Chondrocyte (in vitro differentiated cells): ENCODE measurements at places on chromosomes 11 and 22. TPM values are rescaled to one million over a fixed set of nuclear protein-coding genes. Genes with fewer than 3 reads are reported as not detected.

SNX32 gene
- total RNA-seq = 0.79 to 1.8 TPM (median 0.80 TPM) in 3 replicates

CCDC86 gene
- 16.6 to 18.6 TPM (median 17.7 TPM) in 3 replicates for total RNA-seq

JAM3 gene
- 94.2 to 185 TPM (median 105 TPM) in 3 replicates for total RNA-seq

EHF gene
- not detected in 3 replicates for total RNA-seq

P2RX3 gene
- not detected in 3 replicates for total RNA-seq

HTATIP2 gene
- 30.0 to 40.0 TPM (median 37.7 TPM) in 3 replicates for total RNA-seq

NAV2 gene
- 87.0 to 119 TPM (median 90.2 TPM) in 3 replicates for total RNA-seq

DNA sequence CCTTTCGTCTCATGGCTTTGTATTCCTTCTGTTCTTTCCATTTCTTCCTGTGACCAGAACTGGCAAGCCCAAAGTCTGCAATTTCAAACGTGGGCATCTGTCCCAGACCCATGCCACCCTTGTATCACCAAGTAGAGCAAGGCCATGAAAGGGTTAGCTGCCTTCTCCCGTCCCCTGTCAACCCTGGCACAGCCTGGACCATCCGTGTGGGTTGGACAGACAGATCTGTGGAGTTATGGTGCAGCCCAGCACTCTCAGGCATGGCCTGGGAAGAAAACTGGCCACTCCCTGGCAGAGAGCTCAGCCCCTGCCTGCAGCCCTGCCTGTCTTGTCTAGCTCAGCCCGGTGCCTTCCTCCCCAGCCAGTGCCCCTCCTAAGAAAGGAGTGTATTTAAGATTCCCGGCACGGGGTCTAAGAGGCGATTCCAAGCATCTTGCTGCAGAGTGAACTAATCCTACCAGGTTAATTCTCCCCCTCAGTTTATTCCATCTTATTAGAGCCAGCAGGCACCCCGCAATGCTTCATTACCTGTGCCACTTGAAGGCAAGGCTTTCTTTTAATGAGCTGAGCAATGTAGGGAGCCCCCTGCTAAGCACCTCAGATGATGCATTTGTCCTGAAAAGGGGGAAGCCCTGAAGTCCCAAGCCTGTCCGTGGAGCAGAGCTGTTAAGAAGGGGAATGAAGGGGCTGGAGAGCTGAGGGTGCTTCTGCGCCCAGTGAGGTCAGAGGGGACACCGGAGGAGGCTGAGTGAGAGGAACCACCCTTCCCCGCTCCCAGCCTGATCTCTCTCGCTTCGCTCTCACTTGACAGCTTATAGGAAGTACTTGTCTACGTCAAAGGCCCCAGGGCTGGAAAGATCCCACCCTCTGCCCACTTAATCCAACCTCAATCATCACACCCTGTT lies 130.6 kb downstream of the SPATA19 start:
- H3K36me3 ChIP-seq = no peaks in the 10 kb centered on the region
- H3K4me3 ChIP-seq = no peak overlapping the region
- H3K4me1 ChIP-seq = no peaks in the 10 kb centered on the region
- peaks cover 11% of the 10 kb centered on the region for H3K27me3 ChIP-seq
- H3K27ac ChIP-seq = no peak overlapping the region

- no peaks in the 10 kb centered on the region for H3K4me1 ChIP-seq
- no peak for DNase-seq
- H3K27me3 ChIP-seq = no peaks in the 10 kb centered on the region
- no peak overlapping the region for H3K27ac ChIP-seq
- H3K36me3 ChIP-seq = no peaks in the 10 kb centered on the region
Observed at GRCh38 chr11:21861314-21861713, 331.6 kb upstream of the ANO5 start.

GRCh38 chr11:8248786-8249185 lies 14.9 kb downstream of the LMO1 start:
- DNase-seq = peak; percentile 57
- no peaks in the 10 kb centered on the region for H3K36me3 ChIP-seq
- H3K4me1 ChIP-seq = no peaks in the 10 kb centered on the region
- peaks cover 35% of the 10 kb centered on the region for H3K27me3 ChIP-seq
- no peak overlapping the region for H3K4me3 ChIP-seq

- H3K27me3 ChIP-seq = no peaks in the 10 kb centered on the region
- no peak overlapping the region for H3K4me3 ChIP-seq
- DNase-seq = peak; percentile 63
- H3K4me1 ChIP-seq = peaks cover 3% of the 10 kb centered on the region
- H3K36me3 ChIP-seq = peaks cover 13% of the 10 kb centered on the region
Observed at GRCh38 chr22:20107471-20107901, 8.4 kb upstream of the RANBP1 start.

- no peak overlapping the region for H3K27ac ChIP-seq
- peaks cover 7% of the 10 kb centered on the region for H3K27me3 ChIP-seq
- no peak overlapping the region for H3K4me3 ChIP-seq
- no peaks in the 10 kb centered on the region for H3K36me3 ChIP-seq
- DNase-seq = no peak
Observed at GRCh38 chr11:122346006-122346405, 230.0 kb upstream of the BLID start.

- H3K27me3 ChIP-seq = peaks cover 39% of the 10 kb centered on the region
- no peaks in the 10 kb centered on the region for H3K36me3 ChIP-seq
- no peak within 1 kb of the TSS for H3K4me3 ChIP-seq
- DNase-seq = no peak
- H3K27ac ChIP-seq = no peak within 1 kb of the TSS
- no peaks in the 10 kb centered on the region for H3K4me1 ChIP-seq
Observed at GRCh38 chr11:3231851-3232744, at the start of gene MRGPRE. Gene MRGPRE, minus strand, starts transcription at chr11:3232417. Its CDS starts 3,618 bp downstream, at chr11:3228799.

GRCh38 chr11:127037001-127037400 lies 36.4 kb upstream of the KIRREL3 start:
- no peak overlapping the region for H3K27ac ChIP-seq
- H3K4me1 ChIP-seq = no peaks in the 10 kb centered on the region
- H3K27me3 ChIP-seq = peaks cover 10% of the 10 kb centered on the region
- H3K4me3 ChIP-seq = no peak overlapping the region
- no peaks in the 10 kb centered on the region for H3K36me3 ChIP-seq
- no peak for DNase-seq

GRCh38 chr22:31489632-31490495 lies at the start of gene EIF4ENIF1:
Gene EIF4ENIF1, minus strand, starts transcription at chr22:31489842. Its CDS starts 1,124 bp downstream, at chr22:31488718.
- H3K27ac ChIP-seq = peak within 1 kb of the TSS; percentile 99
- H3K36me3 ChIP-seq = peaks cover 2% of the 10 kb centered on the region
- peak; percentile 95 for DNase-seq
- peaks cover 28% of the 10 kb centered on the region for H3K4me1 ChIP-seq
- H3K4me3 ChIP-seq = peak within 1 kb of the TSS; percentile 94
- H3K27me3 ChIP-seq = no peaks in the 10 kb centered on the region

GRCh38 chr22:36912694-36913426 lies 568 bp upstream of the CSF2RB start:
- peaks cover 27% of the 10 kb centered on the region for H3K4me1 ChIP-seq
- H3K27me3 ChIP-seq = peaks cover 11% of the 10 kb centered on the region
- H3K36me3 ChIP-seq = no peaks in the 10 kb centered on the region
- no peak for DNase-seq
- H3K27ac ChIP-seq = peak overlapping the region; percentile 70

DNA sequence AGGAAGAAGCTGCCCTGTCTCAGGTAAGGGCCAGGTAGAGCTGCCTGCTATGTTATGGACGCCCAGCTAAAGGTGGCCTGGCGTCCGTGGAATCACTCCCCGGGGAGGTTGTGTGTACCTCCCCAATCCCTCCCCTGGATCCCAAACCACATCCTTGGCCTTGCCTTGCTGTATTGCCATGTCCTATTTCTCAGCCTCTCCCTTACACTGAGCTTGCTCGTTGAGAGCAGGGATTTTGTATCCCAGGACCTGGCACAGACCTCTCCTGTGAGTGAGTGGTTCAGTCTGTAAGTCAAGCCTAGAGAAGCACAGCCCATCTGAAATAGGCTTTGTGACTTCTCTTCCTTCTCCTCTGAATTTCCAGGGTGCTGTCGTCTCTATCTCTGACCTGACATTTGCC lies 53.9 kb downstream of the TRAF6 start:
- peaks cover 64% of the 10 kb centered on the region for H3K4me1 ChIP-seq
- peak overlapping the region; percentile 52 for H3K4me3 ChIP-seq
- no peak for DNase-seq
- H3K27me3 ChIP-seq = no peaks in the 10 kb centered on the region

- no peak overlapping the region for H3K27ac ChIP-seq
- H3K4me3 ChIP-seq = no peak overlapping the region
- H3K4me1 ChIP-seq = peaks cover 15% of the 10 kb centered on the region
- H3K36me3 ChIP-seq = no peaks in the 10 kb centered on the region
- H3K27me3 ChIP-seq = peaks cover 32% of the 10 kb centered on the region
Observed at GRCh38 chr11:62917906-62918502, 3.2 kb downstream of the CHRM1 start.

DNA sequence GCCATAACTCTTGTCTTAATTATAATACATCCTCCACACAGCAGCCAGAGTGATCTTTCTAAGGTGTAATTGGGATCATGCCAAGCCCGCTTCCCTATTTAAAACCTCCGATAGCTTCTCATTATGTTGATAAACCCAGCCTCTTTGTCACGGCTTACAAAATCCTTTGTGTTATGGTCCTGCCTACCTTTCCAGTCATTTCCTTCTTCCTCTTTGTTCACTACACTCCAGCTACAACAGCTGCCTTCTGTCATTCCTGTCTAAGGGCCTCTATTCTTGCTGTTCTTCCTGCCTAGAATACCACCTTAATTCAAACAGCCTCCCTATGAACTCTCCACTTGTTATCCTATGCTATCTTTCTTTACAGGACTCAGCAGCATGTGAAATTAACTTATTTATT lies 70.6 kb upstream of the CAPRIN1 start:
- H3K36me3 ChIP-seq = no peaks in the 10 kb centered on the region
- peaks cover 19% of the 10 kb centered on the region for H3K27me3 ChIP-seq
- no peak overlapping the region for H3K4me3 ChIP-seq
- H3K4me1 ChIP-seq = no peaks in the 10 kb centered on the region
- no peak overlapping the region for H3K27ac ChIP-seq

DNA sequence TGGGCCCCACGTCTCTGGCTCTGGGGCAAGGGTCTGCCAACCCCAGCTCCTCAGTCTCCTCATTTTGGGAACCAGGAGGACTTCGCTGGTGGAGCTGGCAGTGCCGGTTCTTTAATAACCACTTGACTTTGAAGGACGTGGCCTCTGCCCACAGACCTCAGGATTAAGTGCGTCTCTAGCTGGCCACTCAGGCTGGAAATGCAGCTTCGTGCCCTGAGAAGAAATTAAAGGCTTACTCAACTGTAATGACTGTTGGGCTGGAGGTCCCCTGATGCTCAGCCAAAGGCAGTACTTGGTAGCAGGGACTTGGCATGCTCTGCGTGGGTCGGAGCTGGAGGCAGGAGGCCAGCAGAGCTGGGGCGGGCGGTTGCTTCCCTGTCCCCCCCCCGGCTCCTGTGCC lies 16.7 kb upstream of the PARVG start:
- H3K4me3 ChIP-seq = no peak overlapping the region
- DNase-seq = no peak
- H3K4me1 ChIP-seq = no peaks in the 10 kb centered on the region
- H3K27ac ChIP-seq = no peak overlapping the region
- H3K27me3 ChIP-seq = no peaks in the 10 kb centered on the region

- H3K27me3 ChIP-seq = no peaks in the 10 kb centered on the region
- H3K36me3 ChIP-seq = no peaks in the 10 kb centered on the region
- no peak for DNase-seq
- no peak overlapping the region for H3K4me3 ChIP-seq
Observed at GRCh38 chr11:130644187-130644586, 195.7 kb downstream of the ADAMTS15 start.

DNA sequence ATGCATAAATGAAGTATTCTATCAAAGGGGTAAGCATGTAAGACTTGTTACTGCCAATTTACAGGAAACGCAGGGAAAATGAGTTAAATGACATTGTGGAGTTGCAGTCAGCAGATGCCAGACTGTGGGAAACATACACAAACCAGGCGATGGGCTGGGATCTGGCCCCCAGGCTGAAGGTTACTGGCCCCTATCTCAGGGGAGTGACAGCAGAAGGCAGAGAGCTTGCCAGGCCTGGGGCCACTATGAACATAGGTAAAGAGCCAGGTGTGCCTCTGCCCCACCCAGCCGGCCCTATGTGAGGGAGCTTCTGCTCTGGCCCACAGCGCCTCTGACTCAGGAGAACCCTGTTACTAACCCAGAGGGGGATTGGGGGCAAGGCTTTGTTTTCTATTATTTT lies 26.1 kb upstream of the SLC25A1 start:
- H3K27ac ChIP-seq = no peak overlapping the region
- peak; percentile 52 for DNase-seq
- H3K4me1 ChIP-seq = no peaks in the 10 kb centered on the region
- H3K27me3 ChIP-seq = no peaks in the 10 kb centered on the region
- peaks cover 34% of the 10 kb centered on the region for H3K36me3 ChIP-seq

GRCh38 chr22:46748908-46749675 lies 11.0 kb upstream of the CERK start:
- H3K4me1 ChIP-seq = peaks cover 31% of the 10 kb centered on the region
- no peak for DNase-seq
- H3K27ac ChIP-seq = peak overlapping the region; percentile 46
- no peaks in the 10 kb centered on the region for H3K36me3 ChIP-seq
- peaks cover 6% of the 10 kb centered on the region for H3K27me3 ChIP-seq

DNA sequence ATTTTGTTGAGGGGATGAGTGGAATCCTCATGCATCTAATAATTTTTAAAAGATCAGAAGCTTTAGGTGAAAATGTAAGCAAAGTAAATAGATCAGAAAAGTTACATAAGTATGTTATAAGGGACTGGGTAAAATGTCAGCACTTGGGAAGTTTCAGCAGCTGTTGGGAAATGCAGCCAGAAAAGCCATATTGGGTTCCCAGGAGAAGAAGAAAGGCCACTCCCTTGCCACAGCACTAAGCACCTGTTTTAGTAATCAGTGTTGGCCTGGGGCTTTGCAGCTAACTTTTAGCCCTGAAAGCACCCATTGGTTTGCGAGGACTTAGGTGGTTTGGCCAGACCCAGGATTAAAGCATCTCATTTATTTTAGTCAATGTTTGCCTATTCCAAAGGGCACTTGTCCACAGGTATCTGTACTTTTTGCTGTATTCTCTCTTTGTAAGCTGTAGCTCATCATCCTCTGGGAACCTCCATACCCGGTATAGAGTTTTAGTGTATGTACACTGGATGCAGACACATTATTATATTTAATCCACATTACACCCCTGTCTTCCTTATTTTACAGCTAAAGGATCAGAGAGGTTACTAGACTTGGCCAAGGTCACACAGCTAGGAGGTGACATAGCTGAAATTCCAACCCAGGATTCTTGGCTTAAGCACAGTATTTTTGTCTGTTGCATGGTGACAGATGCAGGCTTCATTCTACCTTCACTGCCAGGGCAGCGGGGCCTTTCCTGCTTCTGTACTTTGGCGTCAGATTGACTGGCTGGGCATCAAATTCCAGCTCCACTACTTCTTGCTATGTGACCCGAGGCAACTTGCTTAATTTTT lies 127.7 kb upstream of the SESN3 start:
- peaks cover 44% of the 10 kb centered on the region for H3K4me1 ChIP-seq
- no peaks in the 10 kb centered on the region for H3K27me3 ChIP-seq
- H3K27ac ChIP-seq = peak overlapping the region; percentile 86
- no peaks in the 10 kb centered on the region for H3K36me3 ChIP-seq

DNA sequence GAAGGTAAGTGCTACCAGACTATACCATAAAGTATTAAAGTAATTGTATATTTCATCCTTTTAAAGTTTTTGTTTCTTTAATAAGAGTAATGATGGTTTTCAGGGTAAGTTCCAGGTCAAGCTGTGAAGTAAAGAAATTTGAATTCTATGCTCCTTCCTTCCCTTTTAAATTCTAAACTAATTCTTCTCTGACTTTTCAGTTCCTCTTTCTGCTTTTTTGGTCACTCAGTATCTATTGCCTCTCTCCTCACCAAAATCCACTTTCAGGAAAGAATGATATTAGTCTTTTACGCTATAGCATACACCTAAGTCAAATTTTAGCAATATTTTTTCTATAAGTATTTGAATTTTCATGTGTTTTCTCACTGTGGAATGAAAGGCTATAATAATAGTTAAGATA lies 8.2 kb downstream of the MMP8 start:
- no peak overlapping the region for H3K4me3 ChIP-seq
- no peak overlapping the region for H3K27ac ChIP-seq
- no peaks in the 10 kb centered on the region for H3K36me3 ChIP-seq
- no peaks in the 10 kb centered on the region for H3K4me1 ChIP-seq
- H3K27me3 ChIP-seq = peaks cover 20% of the 10 kb centered on the region
